ENCODE measurements at places on chromosomes 13 and 19.
A peak's percentile ranks its signal among the peaks of the same experiment; 100 is the strongest.

DNA sequence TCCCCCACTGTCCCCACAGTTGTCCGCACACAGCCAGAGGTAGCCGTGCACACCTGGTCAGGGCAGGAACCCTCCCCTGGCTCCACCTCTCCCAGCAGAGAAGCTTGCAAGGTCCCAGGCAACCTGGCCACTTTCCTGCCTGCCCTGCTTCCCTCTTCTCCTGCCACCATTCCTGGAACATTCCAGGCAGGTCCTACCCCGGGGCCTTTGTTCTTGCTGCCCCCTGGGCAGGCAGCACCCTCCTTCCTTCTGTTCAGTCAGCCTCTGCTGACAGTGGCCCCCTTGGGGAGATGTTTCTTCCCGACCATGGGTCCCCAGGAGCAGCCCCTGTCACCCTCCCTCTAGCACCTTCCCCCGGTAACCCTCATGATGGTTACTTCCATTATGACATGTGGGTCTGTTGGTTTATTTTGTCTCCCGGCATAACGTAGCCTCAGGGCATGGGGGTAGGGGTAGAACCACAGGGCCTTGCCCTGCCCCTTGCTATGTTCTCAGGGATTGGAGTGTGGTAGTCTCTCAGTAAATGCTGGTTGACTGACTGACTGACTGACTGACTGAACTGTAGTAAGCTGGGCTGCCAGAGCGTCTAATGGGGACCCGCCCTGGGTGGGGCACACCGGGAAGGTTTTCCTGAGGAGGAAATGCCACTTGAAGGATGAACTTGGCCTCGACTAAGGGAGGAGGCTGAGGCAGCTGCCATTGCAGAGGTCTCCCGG, 10.8 kb downstream of the PAK4 start:
- DNase-seq: no peak
- no peak overlapping the region for H3K27ac ChIP-seq
- 0 out of 2 replicates have a peak, but pooled peaks cover 2% of the 10 kb centered on the region for H3K36me3 ChIP-seq
- no peaks in the 10 kb centered on the region for H3K27me3 ChIP-seq

- DNase-seq: peak; percentile 66
- no peaks in the 10 kb centered on the region for H3K36me3 ChIP-seq
- H3K27ac ChIP-seq: no peak overlapping the region
- peaks cover 18% of the 10 kb centered on the region for H3K4me1 ChIP-seq
- no peak overlapping the region for H3K4me3 ChIP-seq
Observed at GRCh38 chr19:16463991-16464575, 7.7 kb downstream of the EPS15L1 start.

DNA sequence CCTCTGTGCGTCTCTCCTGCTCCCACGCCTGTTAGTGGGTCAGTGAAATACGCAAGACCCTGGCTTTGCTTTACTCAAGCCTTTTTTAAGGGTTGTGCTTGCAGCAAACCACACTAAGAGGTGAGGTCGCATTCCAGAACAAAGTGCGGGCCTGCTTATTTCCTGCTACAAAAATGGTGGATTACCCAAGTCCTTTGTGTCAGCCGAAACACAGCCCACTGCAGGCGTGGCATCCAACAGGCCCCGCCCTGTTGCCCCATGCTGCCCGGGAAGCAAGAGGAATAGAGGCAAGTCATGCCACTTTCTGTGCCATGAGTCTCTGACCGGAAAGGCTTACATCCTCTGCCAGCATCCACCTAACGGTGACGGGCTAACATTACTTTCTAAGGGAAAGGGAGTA, 7.7 kb upstream of the IRS2 start:
- H3K36me3 ChIP-seq: no peaks in the 10 kb centered on the region
- no peaks in the 10 kb centered on the region for H3K27me3 ChIP-seq
- no peak overlapping the region for H3K27ac ChIP-seq
- no peak overlapping the region for H3K4me3 ChIP-seq

- no peak overlapping the region for H3K27ac ChIP-seq
- DNase-seq: no peak
- H3K4me3 ChIP-seq: no peak overlapping the region
- no peaks in the 10 kb centered on the region for H3K4me1 ChIP-seq
- H3K36me3 ChIP-seq: peaks cover 7% of the 10 kb centered on the region
- H3K27me3 ChIP-seq: no peaks in the 10 kb centered on the region
Observed at GRCh38 chr13:43072394-43072793, 49.0 kb downstream of the DNAJC15 start.

DNA sequence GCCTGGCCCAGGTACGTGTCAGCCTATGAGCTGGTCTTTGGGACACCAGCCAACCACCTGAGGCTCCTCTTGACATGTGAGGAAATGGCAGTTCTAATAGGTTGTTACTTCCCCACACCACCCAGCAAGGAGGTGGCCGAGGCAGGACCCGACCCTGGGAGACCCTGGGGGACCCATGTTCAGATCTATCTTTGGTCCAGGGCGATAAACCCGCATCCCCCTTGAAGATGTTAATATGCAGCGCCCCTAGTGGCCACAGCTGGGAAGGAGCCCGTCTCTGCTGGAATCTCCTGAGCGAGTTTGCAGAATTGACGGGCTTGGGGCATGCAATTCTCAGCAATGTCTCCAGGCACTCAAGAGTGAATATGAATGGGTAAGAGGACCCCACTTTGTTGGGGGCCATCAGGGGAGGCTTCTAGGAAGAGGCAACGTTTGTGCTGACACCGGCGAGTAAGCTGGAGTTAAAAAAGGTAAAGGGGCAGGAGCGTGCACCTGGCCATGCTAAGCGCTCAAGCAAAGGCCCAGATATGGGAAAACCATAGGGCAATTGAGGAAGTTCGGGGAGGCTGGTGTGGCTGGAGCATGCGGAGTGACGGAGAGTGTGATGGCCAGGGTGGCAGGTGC, 1.5 kb upstream of the MYO1F start:
- no peaks in the 10 kb centered on the region for H3K36me3 ChIP-seq
- no peaks in the 10 kb centered on the region for H3K27me3 ChIP-seq
- DNase-seq: peak; percentile 59

GRCh38 chr19:29389495-29389894, 136.3 kb upstream of the VSTM2B start:
- no peak overlapping the region for H3K4me3 ChIP-seq
- H3K4me1 ChIP-seq: no peaks in the 10 kb centered on the region
- no peak for DNase-seq
- no peaks in the 10 kb centered on the region for H3K27me3 ChIP-seq

DNA sequence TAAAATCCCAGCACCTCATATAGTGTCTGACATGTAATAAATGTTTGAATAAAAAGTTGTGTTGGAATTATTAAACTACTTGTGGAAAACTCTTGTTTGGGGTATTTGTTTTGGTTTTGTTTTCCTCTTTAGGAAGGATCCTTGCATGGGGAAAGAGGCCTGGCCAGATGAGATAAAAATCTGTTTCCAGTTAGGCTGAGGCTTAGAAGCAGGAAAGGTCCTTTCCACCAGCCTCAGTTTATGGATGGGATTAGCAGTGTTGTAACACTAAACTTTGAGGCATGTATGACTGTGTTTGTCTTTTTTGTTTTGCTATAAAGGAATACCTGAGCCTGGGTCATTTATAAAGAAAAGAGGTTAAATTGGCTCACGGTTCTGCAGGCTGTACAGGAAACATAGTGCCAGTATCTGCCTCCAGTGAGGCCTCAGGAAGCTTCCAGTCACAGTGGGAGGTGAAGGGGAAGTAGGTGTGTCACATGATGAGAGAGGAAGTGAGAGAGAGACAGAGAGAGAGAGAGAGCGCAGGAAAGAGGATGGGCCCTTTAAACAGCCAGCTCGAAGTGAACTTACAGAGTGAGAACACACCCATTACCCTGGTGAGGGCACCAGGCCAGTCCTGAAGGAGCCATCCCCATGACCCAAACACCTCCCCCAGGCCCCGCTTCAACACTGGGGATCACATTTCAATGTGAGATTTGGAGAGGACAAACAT, 21.6 kb downstream of the SPATA13 start:
- H3K27ac ChIP-seq: no peak overlapping the region
- H3K4me1 ChIP-seq: no peaks in the 10 kb centered on the region
- DNase-seq: no peak
- H3K27me3 ChIP-seq: no peaks in the 10 kb centered on the region
- H3K36me3 ChIP-seq: no peaks in the 10 kb centered on the region
- H3K4me3 ChIP-seq: no peak overlapping the region

DNA sequence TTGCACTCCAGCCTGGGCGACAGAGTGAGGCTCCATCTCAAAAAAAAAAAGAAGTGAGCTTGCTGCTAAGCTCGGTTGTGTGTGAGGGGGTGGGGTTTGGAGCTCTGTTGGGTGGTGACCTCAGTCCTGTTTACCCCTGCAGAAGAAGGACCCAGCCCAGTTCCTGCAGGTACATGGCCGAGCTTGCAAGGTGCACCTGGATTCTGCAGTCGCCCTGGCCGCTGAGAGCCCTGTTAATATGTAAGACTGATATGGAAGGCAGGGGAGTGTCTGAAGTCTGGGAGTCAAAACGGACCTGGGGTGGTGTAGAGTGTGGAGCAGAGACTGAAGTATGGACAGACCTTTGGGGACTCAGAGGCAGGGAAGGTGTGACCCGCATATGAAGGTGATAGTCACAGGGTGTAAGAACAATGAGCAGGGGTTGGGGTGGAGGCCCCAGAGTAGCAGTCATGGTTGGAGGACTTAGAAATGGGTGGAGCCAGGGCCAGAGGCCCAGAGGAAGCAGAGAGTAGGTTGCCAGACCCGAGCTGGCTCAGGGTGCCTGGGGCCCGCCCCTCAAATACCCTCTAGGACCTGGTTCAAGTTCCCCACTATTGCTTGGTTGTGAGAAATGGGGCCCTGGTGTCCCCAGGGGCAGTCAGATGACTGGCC, 13.2 kb downstream of the CLASRP start:
- H3K4me1 ChIP-seq: peaks cover under 1% of the 10 kb centered on the region
- H3K36me3 ChIP-seq: peaks cover 32% of the 10 kb centered on the region
- H3K27ac ChIP-seq: no peak overlapping the region
- no peak for DNase-seq
- no peak overlapping the region for H3K4me3 ChIP-seq

DNA sequence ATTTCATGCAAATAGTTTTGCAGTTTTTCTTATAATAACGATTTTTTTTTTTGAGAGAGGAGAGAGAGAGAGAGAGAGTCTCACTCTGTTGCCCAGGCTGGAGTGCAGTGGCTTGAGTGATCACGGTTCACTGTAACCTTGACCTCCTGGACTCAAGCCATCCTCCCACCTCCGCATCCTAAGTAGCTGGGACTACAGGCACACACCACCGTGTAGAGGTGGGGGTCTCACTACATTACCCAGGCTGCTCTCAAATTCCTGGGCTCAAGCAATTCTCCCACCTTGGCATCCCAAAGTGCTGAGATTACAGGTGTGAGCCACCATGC, 26.8 kb upstream of the GJB6 start:
- H3K4me1 ChIP-seq: no peaks in the 10 kb centered on the region
- H3K4me3 ChIP-seq: no peak overlapping the region
- H3K27ac ChIP-seq: no peak overlapping the region
- no peaks in the 10 kb centered on the region for H3K27me3 ChIP-seq

DNA sequence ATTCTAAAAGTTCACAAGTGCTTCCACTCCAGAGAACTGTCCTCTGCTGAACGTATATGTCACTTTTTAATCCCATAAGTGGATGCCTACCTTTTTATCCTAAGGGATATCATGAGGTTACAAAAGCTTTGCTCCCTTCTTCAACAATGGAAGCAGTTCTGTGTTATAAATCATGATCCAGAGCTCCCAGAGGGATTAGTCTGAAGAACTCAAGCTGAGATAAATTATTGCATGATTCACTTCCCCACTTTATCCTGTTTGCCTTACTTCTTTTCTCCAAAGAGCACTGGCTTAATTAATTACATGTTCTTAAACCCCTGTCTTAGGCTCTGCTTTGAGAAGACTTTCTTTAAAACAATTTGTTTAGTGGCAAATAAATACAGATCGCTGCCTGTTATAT, 246.7 kb downstream of the PCDH17 start:
- no peaks in the 10 kb centered on the region for H3K4me1 ChIP-seq
- no peak overlapping the region for H3K4me3 ChIP-seq
- DNase-seq: no peak
- no peaks in the 10 kb centered on the region for H3K36me3 ChIP-seq

- no peak overlapping the region for H3K27ac ChIP-seq
- H3K4me3 ChIP-seq: no peak overlapping the region
- DNase-seq: peak; percentile 49
- peaks cover 36% of the 10 kb centered on the region for H3K27me3 ChIP-seq
- H3K4me1 ChIP-seq: peaks cover 13% of the 10 kb centered on the region
- H3K36me3 ChIP-seq: no peaks in the 10 kb centered on the region
Observed at GRCh38 chr19:42132851-42133528, 744 bp upstream of the POU2F2 start.

Data from SJCRH30 (cell line).